ENCODE measurements at places on chromosomes 5 and 9.

GRCh38 chr9:95451065-95451426 is 65.7 kb downstream of the PTCH1 start:
- DNase-seq: no peak

DNA sequence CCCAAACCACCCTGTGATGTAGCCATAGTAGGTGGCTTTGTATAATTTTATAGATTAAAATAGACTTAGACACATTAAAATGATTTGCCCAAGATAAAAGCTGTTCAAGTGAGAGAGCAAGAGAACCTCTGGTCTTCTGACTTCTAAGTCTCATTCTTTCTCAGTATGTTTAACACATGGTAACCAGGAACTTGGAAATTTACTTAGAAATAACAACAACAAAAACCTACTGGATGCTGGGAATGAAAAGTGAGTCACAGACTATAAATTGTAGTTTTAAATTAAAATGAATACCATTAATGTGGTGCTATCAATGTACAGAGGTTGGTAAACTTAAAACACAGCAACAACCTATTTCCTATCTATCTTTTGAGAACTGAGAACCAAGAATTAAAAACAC is 30.4 kb downstream of the HMGCR start:
- no peak for DNase-seq

- no peak for DNase-seq
These were observed 687.8 kb downstream of the SLCO4C1 start for GRCh38 chr5:101608322-101608721.

GRCh38 chr9:5749306-5749705 is 83.6 kb downstream of the ERMP1 start:
- no peak for DNase-seq

- DNase-seq: no peak
These were observed 129.6 kb upstream of the CNTLN start for GRCh38 chr9:17005056-17005823.

DNA sequence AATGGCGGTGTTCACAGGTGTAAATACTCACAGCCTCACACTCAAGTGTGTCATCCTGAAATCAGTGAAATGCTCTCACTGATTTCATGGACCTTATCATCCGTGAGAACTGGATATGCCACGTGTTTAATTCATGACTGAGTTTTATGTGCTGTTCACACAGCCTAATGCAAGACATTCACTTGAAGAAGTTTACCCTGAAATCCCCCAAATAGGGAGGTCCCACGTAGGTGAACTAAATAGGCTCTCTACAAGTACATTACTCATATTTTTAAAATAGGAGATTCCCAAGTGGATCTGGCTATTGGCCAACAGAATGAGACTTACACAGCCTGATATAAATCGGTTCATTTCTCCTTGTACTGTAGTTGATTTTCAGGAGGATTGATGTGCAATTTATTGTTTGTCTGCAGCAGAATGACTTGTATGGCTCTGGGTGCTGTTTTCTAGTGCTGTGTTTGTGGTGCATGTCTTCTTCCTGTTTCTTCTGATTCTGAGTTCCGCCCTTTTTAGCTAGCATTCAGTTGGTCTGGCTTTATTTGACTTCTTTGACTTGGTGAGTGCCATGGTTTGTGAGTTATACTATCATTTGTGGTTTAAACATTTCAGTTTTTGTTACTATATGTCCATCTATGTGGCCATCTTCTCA is 25.1 kb downstream of the TRIO start:
- DNase-seq: no peak

DNA sequence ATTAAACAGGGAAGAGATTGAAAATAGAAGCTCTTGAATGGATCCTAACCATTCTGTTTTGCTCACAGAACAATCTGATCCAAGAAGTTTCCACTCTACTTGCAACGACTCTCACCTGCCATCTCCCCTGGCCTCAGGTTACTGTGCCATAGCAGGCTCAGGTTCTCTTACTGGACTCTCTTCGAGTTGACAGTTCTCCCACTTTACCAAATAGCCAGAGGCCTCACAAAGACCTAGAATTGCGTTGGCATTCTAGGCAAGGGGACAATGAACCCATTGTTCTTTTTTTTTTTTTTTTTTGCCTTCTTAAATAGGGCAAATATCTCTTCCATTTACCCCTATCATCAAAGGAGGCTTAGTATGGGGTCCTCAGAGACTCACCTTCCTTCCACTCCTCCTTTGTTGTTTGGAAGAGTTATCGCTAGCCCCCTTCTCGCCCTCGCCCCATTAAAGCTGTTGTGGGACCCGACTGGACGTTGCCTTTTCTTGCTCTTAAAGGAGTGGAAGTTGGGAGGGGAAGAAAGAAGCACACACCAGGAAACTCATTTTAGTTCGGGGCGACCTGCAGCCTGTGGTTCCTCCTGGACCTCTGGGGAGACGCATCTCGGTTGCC is 688 bp upstream of the PLPPR1 start:
- DNase-seq: no peak

DNA sequence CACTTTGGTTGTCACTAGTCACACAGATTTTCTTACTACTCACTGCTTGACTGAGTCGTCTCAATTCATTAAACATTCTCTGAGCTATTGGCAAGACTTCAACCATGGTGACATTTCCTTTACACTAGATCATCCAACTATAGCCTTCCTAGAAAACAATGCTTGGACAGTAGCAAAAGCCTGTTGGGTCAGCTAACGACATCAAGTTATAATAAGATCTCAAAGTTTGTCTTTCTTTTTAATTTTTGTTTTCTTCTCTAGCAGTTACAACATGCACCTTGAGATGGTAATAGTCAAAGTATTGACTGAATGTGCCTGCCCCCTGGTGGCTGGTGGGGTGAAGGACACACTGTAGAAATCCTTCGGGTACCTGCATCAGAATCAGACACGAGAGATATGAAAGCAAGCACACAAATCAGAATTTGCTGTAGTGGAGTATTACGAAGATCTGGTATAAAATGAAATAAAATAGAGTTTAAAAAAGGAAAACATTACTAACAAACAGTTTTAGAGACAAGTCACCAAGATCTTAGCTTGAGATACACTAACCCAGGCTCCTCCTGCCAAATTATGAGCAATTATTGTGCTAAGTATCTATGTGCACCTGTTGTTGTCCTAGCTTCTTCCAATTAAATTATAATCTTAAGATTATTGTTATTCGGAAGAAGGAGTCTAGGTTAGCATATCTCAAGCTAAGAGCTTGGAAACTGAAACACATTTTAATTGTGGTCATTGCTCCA is 81.2 kb downstream of the ARL15 start:
- DNase-seq: no peak

DNA sequence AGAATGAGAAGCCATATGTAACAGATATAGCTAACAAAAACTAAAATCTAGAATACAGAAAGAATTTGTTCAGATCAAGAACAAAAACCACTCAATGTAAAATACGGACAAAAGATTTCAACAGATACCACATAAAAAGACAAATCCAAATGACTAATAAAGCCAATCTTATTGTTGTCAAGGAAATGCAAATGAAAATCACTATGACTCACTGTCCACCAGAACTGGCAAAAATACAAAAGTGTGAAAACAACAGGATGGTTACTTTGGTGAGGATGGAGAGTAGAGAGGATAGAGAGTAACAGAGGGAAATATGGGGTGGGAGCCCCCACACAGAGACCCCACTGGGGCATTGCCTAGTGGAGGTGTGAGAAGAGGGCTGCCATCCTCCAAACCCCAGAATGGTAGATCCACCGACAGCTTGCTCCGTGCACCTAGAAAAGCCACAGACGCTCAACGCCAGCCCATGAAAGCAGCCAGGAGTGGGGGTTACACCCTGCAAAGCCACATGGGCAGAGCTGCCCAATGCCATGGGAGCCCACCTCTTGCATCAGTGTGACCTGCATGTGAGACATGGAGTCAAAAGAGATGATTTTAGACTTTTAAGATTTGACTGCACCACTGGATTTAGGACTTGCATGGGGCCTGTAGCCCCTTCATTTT is 15.2 kb upstream of the RHOBTB3 start:
- no peak for DNase-seq

DNA sequence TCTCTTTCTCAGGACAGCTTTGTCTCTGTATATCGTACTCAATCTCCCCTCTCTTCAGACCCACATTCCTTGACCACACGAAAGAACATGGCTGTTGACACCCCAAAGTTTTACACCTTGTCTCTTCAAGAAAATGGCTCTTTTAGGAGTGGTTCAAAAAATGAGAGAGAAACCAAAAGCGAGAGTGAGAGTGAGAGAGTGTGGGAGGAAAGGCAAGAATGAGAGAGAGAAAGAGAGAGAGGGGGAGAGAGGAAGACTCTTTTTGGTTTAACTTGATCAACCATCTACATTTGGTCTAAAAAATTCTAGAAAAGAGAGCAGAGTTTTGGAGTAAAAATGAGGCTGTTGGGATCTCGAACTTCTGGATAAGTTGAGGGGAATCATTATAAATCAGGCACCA is 581.8 kb upstream of the WWC1 start:
- no peak for DNase-seq

DNA sequence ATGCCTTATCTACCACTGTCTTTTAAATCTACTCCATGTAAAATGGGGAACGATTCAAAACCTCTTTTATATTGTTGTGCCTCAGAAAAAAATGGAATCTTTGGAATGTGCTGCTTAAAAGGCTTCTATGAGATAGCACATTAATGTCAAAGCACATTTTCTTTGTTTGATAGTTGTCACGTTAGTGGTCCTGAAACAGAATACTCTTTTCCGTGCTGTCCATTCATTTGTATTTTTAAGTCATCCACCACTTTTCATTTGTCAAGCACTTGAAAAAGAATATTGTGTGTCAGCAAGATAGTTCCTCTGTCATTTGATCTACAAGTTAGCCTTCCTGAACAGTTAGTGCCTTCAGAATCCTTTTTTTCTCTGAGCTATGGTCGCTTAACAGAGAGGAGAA is 246.9 kb downstream of the MAST4 start:
- no peak for DNase-seq

- no peak for DNase-seq
These were observed 116.5 kb downstream of the SLC1A3 start for GRCh38 chr5:36722900-36723299.
